Left renal cortex interstitium (tissue), 4 donors: ENCODE measurements at places on chromosomes 3 and 15. TPM values are rescaled to one million over a fixed set of nuclear protein-coding genes. Genes with fewer than 3 reads are reported as not detected.

The SCN11A gene
- polyA plus RNA-seq: 0.62 TPM

The KIAA1143 gene
- 48.8 TPM for polyA plus RNA-seq

The AQP9 gene
- polyA plus RNA-seq: 0.29 TPM

The ALDH1L1 gene
- 38.2 TPM for polyA plus RNA-seq

The ADAMTS7 gene
- 32.2 TPM for polyA plus RNA-seq

GRCh38 chr15:32733281-32733680 is 15.5 kb downstream of the GREM1 start:
- no peak for DNase-seq

- no peak for DNase-seq
Measured at GRCh38 chr3:151871639-151872468, 1.6 kb upstream of the SUCNR1 start.

DNA sequence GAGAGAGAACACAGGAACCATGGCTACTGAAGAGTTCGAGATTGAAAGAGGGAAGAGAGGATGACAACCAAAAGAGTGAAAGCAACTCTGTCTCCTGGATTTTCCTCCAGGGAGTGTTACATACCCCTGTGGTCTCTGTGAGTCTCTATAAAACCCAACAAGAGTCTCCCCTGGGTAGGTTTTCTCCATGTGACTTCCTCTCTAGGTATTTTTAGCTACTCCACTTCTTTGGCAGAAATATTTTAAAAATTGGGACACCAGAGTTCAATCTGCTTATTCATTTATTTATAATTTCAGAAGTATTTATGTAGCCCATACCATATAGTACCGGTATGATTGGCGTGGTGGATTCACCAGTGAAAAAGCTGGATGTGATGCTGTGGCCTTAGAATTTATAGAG is 671.7 kb upstream of the NR2F2 start:
- no peak for DNase-seq

- no peak for DNase-seq
Measured at GRCh38 chr3:188531210-188531609, 377.3 kb downstream of the LPP start.

DNA sequence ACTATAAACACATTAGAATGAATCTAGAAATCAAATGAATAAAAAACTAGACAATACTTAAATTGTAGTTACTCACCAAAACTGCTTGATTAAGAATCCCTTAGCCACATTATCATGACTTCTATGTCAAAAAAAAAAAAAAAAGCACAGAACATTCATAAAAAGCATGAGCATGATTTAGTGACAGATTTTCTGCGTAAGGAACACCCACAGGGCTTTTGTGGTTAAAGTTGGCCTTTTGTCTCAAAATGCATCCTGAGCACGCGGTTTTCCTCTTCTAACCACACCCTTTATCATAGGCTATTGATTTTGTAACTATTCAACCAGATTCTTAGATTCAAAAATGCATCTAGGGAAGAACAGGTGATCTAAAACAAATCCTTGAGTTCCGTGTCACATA is 334.0 kb upstream of the NR2F2 start:
- no peak for DNase-seq

DNA sequence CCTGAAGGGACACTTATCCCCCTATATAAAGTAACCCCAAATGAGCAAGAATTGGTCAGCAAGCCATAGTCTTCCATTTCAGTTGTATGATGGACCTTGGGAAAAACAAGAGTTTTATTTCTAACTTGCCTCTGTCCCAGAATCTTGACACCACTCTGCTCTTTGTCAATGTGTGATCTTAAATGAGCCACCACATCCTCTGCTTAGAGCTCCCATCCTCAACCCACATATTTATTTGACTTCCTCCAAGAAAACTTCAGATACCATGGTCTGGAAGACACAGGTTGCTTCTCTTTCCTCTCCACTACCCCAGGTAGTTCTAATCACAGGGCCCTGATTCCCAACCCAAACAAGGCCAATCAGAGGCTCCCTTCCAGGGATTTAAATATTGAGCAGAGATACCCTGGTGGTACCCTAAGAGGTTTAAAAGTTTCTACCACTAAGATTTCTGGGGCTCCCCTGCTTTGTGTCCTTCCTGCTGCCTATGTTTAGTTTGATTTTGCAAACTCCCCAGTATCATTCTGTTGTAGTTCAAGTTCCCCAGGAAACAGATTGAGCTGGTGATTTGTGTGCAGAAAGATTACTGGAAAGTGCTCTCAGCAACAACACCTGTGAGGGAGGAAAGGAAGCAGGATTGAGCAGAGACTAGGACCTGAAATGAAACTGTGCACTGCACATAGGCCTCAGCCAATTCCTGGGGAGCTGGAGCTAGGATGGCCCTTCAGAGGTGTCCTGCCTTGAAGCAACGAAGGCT is 64.3 kb downstream of the MTHFS start:
- no peak for DNase-seq
